ENCODE measurements at places on chromosomes 7 and 10. TPM values are rescaled to one million over a fixed set of nuclear protein-coding genes. Genes with fewer than 3 reads are reported as not detected.
A peak's percentile ranks its signal among the peaks of the same experiment; 100 is the strongest.

DNA sequence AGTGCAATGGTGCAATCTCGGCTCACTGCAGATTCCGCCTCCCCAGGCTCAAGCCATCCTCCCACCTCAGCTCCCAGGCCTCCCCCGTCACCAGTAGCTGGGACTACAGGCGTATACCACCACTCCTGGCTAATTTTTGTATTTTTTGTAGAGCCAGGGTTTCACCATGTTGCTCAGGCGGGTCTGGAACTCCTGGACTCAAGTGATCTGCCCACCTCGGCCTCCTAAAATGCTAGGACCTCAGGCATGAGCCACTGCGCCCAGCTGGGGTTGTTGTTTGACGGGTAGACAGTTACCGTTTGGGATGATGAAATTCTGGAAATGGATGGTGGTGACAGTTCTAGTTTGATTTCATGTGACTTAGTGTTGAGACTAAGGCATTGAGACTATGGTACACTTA lies 15.3 kb downstream of the CALML3 start:
- H3K27me3 ChIP-seq, result no peaks in the 10 kb centered on the region
- no peaks in the 10 kb centered on the region for H3K4me1 ChIP-seq
- H3K27ac ChIP-seq, result no peak overlapping the region
- no peak overlapping the region for H3K4me3 ChIP-seq
- no peak for DNase-seq

DNA sequence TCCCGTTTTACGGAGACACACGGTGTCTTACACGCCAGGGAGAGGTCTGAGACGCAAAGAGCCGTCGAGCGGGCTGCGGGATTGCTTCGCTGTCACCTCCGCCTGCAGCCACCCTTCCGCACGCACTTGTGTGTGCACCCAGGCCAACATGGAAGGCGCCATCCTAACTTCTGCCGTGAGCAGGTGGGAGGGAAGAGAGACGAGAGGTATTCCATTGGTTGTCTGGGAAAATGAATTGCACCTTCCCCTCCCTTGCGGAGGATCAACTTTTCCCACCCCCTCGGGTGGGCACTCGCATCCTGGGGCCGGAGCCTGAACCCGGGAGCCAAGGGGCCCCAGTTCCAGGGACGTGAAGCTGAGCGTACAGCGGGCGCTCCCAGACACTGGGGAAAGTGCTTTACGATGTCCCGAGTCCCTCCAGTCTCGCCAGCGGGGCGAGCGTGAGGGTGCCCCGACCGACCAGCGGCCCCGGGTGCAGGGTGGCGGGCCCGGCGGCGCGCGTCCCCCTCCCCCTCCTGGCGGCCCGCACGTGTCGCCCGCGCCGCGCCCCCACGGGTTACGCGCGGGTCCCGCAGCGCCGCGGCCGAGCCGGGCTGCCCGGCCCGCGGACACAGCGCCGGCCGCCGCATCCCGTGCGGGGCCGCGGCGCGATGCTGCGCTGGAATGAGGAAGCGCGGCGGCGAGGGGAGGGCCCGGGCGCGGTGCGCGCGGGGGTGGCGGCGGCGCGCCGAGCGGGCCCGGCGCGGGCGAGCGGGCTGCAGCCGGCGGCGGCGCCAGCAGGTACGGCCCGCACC lies 984 bp upstream of the IKZF1 start:
- no peak for DNase-seq
- H3K27me3 ChIP-seq, result no peaks in the 10 kb centered on the region
- no peak overlapping the region for H3K27ac ChIP-seq
- H3K4me1 ChIP-seq, result peaks cover 11% of the 10 kb centered on the region
- H3K4me3 ChIP-seq, result peak overlapping the region; percentile 54

- H3K27me3 ChIP-seq, result no peaks in the 10 kb centered on the region
- no peak for DNase-seq
- H3K4me1 ChIP-seq, result no peaks in the 10 kb centered on the region
- no peaks in the 10 kb centered on the region for H3K36me3 ChIP-seq
- no peak overlapping the region for H3K27ac ChIP-seq
Observed at GRCh38 chr7:140074780-140075179, 12.0 kb upstream of the PARP12 start.

DNA sequence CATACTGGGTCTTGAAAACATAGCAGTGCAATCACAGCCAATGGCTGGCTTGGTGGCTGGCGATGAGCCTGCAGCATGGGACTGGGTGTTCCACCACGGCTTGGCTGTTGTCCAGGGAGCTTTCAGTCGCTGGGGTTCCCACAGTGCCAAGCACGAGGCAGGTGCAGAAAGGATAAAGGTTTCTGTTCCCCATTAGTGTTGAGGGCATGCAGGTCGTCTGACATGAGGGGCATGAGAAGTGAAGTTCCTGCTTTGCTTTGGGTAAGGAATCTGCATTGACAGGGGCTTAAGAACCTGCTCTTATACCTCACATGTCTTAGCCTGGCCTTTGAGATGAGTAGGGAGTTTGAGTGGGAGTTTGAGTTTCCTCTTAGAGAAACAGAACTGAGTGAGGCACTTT lies 9.0 kb upstream of the CFTR start:
- H3K4me3 ChIP-seq, result no peak overlapping the region
- H3K36me3 ChIP-seq, result no peaks in the 10 kb centered on the region
- no peak for DNase-seq
- H3K27ac ChIP-seq, result no peak overlapping the region
- no peaks in the 10 kb centered on the region for H3K4me1 ChIP-seq
- H3K27me3 ChIP-seq, result no peaks in the 10 kb centered on the region

SEMA3D gene
- 4.8 TPM for total RNA-seq
